Lower lobe of right lung (tissue), 2 donors: ENCODE measurements at places on chromosomes 2 and 18. TPM values are rescaled to one million over a fixed set of nuclear protein-coding genes. Genes with fewer than 3 reads are reported as not detected.
A peak's percentile ranks its signal among the peaks of the same experiment; 100 is the strongest.

DNA sequence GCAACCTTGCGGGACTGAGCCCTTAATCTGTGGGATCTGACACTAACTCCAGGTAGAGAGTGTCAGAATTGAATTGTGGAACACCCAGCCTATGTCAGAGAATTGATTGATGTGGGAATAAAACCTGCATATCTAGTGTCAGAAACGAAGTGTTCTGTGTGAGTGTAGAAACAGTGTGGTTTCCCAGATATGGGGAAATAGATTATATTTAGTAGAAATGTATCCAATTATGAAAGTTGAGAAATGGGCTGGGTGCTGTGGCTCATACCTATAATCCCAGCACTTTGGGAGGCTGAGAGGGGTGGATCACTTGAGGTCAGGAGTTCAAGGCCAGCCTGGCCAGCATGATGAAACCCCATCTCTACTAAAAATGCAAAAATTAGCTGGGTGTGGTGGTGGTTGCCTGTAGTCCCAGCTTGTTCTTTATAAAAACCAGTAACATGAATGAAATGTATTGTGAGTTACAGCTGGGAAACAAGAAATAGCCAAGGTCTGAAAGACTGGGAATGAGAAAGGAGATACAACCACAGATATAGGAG is 4.3 kb upstream of the TP53I3 start:
- H3K4me3 ChIP-seq, result no peak overlapping the region
- no peak overlapping the region for H3K27ac ChIP-seq
- peaks cover 18% of the 10 kb centered on the region for H3K36me3 ChIP-seq
- H3K27me3 ChIP-seq, result no peaks in the 10 kb centered on the region
- H3K4me1 ChIP-seq, result peaks cover 9% of the 10 kb centered on the region

Gene ETAA1
- total RNA-seq, result 13.6 TPM

Gene ABCG8
- not detected for total RNA-seq

DNA sequence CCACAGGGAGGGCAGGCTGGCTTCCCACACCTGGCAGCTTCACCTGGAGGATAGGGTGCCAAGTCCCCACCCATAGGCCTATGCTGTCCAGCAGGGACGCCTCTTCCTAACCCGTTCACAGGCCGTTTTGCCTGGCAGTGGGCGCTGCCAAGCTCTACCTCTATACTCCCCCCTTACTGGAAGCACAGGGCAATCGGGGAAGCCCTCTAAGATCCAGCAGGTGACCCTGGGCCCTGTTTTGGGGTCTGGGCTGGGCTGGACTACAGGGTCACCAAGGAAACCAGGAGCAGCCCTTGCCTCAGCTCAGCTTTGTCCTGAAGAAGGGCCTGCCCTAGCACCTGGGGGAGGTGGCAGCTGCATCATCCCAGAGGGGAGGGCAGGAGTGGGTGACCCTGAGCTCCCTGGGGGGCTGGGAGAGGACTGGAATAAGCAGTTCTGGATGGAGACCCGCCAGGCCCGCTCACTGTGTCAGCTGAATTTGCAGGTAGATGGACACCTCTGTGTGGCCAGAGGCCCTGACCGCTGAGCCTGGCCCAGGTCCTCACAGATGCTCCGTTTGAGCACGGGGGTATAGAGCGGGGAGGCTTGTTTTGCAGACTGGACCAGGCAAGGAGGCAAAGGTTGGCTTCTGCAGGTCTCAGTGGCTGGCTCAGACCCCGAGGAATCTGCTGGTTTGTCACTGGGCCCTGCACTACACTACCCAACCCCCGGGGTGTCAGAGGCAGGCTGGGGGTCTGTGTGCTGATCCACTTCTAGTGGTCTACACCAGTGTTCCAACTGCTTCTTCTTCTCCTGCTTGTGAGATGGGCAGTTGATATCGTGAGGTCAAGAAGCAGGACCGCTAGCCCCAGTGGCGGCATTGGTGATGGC is 163.1 kb downstream of the ASB1 start:
- H3K36me3 ChIP-seq, result no peaks in the 10 kb centered on the region
- H3K27me3 ChIP-seq, result no peaks in the 10 kb centered on the region
- no peak overlapping the region for H3K4me3 ChIP-seq
- H3K27ac ChIP-seq, result no peak overlapping the region
- DNase-seq, result no peak

DNA sequence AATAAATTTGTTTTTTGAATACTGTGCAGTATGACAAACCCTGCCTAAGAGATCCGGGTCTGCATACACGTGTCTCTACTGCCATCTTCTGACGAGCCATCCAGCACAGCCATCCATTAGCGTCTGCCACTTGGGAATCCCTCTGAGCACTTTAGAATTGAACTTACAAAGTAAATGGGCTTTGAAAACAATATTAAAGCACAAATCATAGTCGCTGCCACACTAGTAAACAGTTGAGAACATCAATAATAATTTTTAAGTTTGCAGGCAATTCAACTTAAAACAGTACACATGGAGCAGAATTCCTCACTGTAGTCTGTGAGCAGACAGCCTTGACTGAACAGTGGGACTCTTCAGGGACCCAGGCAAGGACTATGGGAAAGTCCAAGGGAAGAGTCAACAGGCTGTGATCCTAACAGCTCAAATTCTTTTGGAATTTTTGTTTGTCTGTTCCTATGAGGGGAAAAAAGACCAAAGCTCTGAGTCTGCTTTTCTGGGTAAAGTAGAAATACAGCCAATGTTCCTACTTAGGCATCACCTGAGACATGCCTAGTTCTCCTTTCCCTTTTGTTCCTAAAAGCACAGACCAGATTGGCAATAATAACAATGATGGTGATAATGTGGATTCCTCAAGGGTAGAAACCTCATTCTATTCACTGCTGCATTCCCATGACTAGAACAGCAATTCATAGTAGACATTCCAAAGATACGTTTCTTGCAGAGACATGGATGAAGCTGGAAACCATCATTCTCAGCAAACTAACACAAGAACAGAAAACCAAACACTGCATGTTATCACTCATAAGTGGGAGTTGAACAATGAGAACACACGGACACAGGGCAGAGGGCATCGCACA is 92.9 kb downstream of the MREG start:
- H3K4me1 ChIP-seq, result peaks cover 6% of the 10 kb centered on the region
- no peak overlapping the region for H3K4me3 ChIP-seq
- H3K27ac ChIP-seq, result no peak overlapping the region
- no peaks in the 10 kb centered on the region for H3K36me3 ChIP-seq

Gene UGT1A1
- total RNA-seq, result 0.24 TPM

GRCh38 chr18:9609190-9609589 is 5.2 kb downstream of the PPP4R1 start:
- no peak overlapping the region for H3K4me3 ChIP-seq
- peaks cover 24% of the 10 kb centered on the region for H3K36me3 ChIP-seq
- DNase-seq, result no peak
- H3K4me1 ChIP-seq, result peaks cover 53% of the 10 kb centered on the region
- no peaks in the 10 kb centered on the region for H3K27me3 ChIP-seq

Gene PFN4
- total RNA-seq, result 1.7 TPM

GRCh38 chr2:18346344-18346743 is 214.1 kb downstream of the RDH14 start:
- H3K36me3 ChIP-seq, result no peaks in the 10 kb centered on the region
- no peaks in the 10 kb centered on the region for H3K27me3 ChIP-seq
- no peak for DNase-seq
- H3K4me3 ChIP-seq, result no peak overlapping the region
- H3K27ac ChIP-seq, result peak overlapping the region; percentile 28

DNA sequence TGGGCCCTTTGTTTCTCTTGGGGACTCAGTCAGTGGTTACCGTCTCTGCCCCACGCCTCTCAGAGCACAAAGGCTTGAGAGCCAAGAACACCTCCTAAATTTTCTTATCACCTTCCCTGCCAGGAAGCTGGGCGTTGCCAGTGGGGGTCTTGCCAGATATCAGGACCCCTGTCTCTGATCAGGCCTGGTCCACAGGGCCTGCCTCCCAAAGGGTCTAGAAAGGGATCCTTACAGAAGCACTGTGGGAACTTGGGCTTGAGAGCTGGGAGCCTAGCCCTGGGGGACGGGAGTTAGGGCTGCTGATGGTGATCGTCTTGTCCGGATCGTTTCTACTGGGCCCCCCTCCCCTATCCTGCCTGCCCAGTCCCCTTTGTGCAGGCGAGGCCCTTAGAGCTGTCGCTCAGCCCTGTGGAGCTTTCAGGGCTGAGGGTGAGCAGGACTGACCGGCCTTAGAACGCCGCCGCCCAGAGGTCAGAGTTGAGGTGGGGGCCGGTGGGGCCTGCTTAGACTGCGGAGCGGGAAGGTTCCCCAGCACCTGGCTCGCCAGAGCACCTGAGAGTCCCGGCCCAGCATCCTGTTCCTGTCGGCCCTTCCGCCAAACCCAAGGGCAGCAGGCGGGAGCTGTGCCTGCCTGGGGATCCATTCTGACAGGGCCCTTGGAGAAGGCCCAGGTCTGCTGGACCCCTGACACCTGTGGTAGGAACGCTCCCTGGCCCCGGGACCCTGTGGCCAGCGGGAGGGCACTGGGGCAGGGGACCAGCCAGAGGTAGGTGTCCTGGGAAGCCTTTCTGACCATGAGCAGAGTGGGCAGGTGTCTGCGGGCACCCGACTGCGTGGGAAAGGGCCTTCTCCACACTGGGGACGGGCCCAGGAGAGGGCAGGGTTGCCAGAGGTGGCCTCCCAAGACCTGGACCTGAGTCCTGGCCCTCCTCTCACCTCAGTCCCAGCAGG is 956 bp downstream of the ESPNL start:
- DNase-seq, result no peak
- H3K27ac ChIP-seq, result no peak overlapping the region
- no peaks in the 10 kb centered on the region for H3K27me3 ChIP-seq
- H3K36me3 ChIP-seq, result no peaks in the 10 kb centered on the region

DNA sequence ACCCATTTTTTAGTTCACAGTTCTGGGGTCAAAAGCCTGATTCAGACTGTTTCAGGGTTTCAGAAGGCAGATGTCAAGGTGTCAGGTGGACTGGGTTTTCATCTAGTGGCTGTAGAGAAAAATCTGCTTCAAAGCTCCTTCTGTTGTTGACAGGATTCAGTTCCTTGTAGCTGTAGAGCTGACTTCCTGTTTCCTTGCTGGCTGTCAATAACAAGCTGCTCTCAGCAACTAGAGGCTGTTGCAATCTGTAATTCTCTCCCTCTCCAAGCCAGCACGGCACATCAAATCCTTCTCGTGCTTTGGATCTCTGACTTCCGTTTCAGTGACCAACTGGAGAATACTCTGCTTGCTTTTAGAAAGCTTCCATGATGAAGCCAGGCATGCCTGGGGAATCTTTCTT is 179.4 kb downstream of the DOK6 start:
- H3K4me3 ChIP-seq, result no peak overlapping the region
- no peak overlapping the region for H3K27ac ChIP-seq
- H3K36me3 ChIP-seq, result no peaks in the 10 kb centered on the region
- no peak for DNase-seq
- H3K27me3 ChIP-seq, result no peaks in the 10 kb centered on the region

DNA sequence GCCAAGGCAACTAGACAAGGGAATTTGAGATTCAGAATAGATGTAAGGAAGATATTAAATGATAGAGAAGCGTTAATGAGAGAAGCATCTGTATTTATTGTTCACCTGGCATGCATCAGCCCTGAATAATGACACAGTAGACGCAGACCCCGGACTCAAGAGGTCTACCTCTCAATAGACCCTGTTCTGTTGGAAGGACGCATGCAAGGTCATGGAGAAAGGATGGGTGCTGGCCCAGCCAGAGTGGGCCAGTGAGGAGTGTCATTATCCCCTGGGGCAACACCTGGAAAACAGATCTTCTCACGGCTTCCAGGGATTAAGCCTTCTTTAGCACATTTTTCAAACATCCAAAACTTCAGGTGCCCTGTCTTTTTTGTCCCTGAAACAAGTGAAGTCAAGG is 461.0 kb downstream of the EIPR1 start:
- H3K4me1 ChIP-seq, result no peaks in the 10 kb centered on the region
- DNase-seq, result no peak
- no peaks in the 10 kb centered on the region for H3K27me3 ChIP-seq
- no peak overlapping the region for H3K4me3 ChIP-seq

DNA sequence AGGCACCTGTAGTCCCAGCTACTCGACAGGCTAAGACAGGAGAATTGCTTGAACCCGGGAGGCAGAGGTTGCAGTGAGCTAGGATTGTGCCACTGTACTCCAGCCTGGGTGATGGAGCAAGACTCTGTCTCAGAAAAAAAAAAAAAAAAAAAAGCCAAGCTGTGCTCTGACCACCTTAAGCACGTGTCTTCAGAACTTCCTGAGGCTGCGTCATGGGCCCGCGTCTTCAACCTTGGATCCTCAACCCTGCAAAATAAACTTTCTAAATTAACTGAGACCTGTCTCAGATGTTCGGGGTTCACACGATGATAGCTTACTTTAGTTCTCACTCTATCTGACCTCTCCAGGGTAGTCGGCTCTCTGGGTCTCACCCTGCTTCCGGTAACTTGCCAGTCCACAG is 65.8 kb upstream of the CABLES1 start:
- peaks cover 13% of the 10 kb centered on the region for H3K4me1 ChIP-seq
- H3K27ac ChIP-seq, result no peak overlapping the region
- no peak overlapping the region for H3K4me3 ChIP-seq
- no peak for DNase-seq
- H3K27me3 ChIP-seq, result no peaks in the 10 kb centered on the region

- no peak overlapping the region for H3K4me3 ChIP-seq
- DNase-seq, result no peak
Observed at GRCh38 chr2:185147361-185147760, 549.0 kb downstream of the ZNF804A start.

- peaks cover 23% of the 10 kb centered on the region for H3K4me1 ChIP-seq
- no peaks in the 10 kb centered on the region for H3K36me3 ChIP-seq
- H3K4me3 ChIP-seq, result no peak overlapping the region
- no peaks in the 10 kb centered on the region for H3K27me3 ChIP-seq
- DNase-seq, result no peak
Observed at GRCh38 chr2:64846177-64846576, 143.0 kb upstream of the SLC1A4 start.

DNA sequence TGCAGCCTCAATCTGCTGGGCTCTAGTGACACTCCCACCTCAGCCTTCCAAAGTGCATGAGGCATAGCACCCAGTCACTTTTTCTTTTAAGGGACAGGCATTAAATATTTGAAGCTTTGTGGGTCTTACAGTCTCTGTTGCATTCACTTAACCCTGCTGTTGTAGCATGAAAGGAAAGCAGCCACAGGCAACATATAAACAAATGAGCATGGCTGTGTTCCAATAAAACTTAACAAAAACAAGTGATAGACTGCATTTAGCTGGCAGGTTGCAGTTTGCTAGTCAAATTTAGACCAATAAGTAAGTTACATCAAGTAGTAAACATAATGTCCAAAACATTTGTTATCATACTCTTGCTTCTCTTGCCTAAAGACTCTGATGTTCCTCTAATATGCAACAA is 297.3 kb upstream of the MMADHC start:
- H3K36me3 ChIP-seq, result no peaks in the 10 kb centered on the region
- no peaks in the 10 kb centered on the region for H3K27me3 ChIP-seq
- H3K4me3 ChIP-seq, result no peak overlapping the region
- H3K4me1 ChIP-seq, result no peaks in the 10 kb centered on the region
- no peak overlapping the region for H3K27ac ChIP-seq

DNA sequence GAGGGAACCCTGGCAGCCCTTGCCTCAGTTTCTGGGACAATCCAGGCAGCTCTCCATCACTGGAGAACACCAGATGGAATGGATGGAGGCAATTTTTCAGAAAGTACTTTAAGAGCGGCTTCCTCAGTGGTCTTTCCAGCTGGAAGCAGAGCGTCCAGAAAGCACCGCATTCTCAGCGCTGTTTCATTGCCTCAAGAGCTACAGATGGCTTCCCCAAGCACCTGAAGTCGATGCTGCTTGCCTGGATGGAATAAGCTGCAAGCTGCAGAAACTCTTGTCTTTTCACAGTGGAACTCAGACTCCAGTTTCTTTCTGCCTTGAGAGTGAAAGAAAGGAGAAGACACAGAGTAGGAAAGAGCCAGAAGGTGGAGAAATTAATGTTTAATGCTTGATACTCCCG is 766.9 kb downstream of the TDRD15 start:
- no peaks in the 10 kb centered on the region for H3K36me3 ChIP-seq
- no peaks in the 10 kb centered on the region for H3K27me3 ChIP-seq
- no peak overlapping the region for H3K27ac ChIP-seq
- H3K4me3 ChIP-seq, result no peak overlapping the region
- no peak for DNase-seq
